ENCODE measurements at places on chromosomes 11 and 22.

DNA sequence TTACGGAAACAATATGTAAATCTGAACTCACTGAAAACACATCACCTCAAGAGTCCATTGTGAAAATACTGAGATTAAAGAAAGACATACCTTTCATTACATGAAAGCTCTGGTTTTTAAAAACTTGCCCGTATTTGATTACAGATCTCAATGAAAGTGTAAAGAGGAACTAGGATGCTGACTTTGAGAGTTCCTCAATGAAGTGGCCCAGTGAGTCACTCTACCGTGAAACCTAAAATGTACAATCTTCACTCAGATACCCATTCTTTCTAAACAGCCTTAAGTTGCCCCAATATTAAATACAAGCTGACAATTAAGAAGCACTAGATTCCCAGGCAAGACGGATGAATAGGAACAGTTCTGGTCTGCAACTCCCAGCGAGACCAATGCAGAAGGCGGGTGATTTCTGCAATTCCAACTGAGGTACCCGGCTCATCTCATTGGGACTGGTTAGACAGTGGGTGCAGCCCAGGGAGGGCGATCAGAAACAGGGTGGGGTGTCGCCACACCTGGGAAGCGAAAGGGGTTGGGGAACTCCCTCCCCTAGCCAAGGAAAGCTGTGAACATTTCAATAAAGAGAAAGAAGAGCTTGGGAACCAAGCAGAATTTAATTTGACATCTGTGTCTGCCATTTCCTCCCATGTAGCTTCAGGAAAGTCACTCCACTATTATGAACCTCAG is 33.8 kb upstream of the OR9G4 start:
- peak; percentile 9 for DNase-seq

- no peak for DNase-seq
Observed at GRCh38 chr11:34075178-34075820, 23.8 kb downstream of the CAPRIN1 start.

DNA sequence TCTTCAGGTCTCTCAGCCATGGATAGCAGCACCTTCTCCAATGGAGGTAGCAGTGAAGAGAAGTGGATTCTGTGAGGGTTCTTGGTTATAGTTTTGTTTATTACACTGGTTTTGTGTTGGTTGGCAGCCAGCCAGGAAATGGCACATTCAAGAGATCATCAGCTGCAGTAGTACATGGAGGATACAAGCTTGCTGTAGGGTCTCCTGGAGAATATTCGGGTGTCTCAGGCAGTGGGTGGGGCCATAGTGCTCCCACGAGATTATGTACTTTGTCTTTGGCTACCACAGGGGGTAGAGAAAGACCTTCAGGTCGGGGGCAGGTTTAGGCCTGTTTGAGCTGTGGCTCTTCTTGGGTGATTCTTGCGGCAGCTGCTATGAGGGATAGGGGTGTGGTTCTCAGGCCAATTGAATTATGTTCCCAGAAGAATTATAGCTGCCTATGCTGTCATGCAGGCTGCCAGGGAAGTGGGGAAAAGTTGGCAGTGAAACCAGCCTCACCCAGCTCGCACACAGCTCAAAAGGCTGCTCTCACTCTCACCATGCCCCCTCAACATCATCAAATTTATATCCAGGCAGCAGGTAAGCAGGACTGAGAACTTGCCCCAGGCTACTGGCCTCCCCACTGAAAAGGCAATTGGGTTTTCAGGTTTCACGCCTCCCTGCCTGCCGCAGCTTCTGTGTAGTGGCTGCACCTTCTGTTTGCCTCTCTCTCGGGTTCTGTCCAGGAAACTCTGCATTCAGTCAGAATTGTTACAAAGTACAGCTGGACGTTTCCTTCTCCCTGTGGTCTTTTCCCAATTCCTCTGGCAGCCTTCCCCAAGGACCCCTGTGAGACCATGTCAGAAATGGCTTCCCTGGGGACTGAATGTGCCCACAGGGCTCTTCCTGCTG is 435.5 kb downstream of the LUZP2 start:
- DNase-seq = no peak

DNA sequence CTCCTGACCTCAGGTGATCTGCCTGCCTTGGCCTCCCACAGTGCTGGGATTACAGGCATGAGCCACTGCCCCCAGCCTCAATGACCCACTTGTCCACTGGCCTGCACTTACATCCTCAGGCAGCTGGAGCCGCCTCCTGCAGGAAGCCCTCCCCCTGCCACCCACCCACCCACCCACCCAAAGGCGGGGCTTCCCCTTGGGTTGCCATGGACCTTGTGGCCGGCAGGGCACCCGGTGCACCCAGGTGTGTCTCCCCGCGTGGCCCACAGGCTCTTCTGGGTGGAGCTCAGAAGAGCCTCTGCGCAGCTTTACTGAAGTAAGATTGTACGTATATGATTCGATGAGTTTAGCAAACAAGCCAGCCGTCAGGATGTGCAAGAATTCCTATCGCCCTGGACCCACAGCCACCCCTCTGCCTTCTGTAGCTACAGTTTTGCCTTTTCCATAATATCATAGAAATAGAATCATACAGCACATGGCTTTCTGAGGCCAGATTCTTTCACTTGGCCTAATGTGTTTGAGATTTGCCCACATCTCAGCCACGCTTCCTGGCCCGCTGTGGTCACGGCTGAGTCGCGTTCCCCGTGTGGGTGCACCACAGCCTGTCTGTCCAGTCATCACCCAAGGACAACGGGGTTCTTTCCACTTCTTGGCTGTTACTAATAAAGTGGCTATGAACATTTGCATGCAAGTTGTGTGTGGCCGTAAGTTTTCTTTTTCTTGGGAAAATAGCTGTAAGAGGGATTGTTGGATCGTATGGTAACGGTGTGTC is 5.3 kb upstream of the BRSK2 start:
- peak; percentile 45 for DNase-seq

- no peak for DNase-seq
Observed at GRCh38 chr22:26485013-26485412, 1.3 kb downstream of the SRRD start.

- DNase-seq = no peak
Observed at GRCh38 chr11:112644410-112645131, 316.6 kb upstream of the NCAM1 start.

GRCh38 chr11:97356144-97356543 is 966.3 kb downstream of the JRKL start:
- DNase-seq = no peak

DNA sequence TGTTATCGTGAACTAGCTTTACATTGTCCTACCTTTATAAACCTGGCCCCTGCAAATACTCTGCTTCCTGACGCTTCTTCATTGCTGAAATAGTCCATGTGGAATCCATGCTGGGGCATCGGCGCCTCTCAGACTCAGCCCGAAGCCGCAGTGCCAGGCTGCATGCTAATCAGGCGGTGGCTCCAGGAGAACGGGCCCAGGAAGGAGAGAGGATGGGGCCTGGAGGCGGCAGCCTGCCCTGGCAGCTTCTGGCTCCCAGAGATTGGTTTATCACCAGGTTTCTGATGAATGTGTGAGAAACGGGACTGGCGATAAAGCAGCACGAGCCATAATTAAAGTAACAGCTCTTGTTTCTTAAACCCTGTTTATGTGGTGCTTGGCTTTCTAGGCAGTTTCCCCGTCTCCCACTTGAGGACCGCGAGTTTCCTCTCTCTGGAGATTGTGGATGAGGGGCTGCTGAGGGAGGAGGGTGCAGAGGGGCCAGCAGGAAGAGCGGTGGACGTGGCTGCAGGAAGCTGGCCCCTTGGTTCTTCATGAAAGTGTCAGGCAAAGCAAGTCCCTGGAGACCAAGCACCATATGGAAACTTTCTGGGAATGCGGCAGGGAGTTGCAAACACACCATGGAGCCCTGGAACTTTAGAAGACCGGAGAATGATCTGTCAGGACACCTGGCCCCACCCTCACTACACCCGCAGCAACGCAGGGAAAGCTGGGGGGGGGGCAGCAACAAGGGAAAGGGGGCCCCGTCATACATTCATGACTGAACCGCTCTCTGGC is 93.4 kb downstream of the NTM start:
- DNase-seq = no peak

GRCh38 chr11:103910721-103911120 is 125.7 kb upstream of the DDI1 start:
- DNase-seq = no peak

GRCh38 chr11:120546312-120547205 is 35.0 kb downstream of the GRIK4 start:
- peak; percentile 6 for DNase-seq

- DNase-seq = peak; percentile 8
Observed at GRCh38 chr11:19670030-19670791, 42.4 kb upstream of the NAV2 start.

DNA sequence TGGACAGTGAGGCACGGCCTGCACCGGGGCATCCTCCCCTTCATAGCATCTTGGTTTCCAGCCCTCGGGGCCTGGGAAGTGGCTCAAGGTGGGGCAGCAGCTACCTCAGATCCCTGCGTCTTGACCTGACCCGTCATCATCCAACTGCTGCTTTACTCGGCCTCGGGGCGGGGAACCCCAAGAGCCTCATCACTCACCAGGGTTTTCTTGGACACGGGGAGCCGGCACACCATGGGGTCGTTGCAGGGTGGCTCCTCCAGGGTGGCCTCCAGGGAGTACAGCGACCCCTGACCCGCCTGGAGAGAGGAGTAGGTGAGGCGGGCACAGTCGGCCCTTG is 651 bp downstream of the CTSF start:
- no peak for DNase-seq

- no peak for DNase-seq
Observed at GRCh38 chr22:27629908-27630673, 171.5 kb downstream of the MN1 start.

- DNase-seq = no peak
Observed at GRCh38 chr11:82507288-82507687, 226.4 kb downstream of the FAM181B start.

DNA sequence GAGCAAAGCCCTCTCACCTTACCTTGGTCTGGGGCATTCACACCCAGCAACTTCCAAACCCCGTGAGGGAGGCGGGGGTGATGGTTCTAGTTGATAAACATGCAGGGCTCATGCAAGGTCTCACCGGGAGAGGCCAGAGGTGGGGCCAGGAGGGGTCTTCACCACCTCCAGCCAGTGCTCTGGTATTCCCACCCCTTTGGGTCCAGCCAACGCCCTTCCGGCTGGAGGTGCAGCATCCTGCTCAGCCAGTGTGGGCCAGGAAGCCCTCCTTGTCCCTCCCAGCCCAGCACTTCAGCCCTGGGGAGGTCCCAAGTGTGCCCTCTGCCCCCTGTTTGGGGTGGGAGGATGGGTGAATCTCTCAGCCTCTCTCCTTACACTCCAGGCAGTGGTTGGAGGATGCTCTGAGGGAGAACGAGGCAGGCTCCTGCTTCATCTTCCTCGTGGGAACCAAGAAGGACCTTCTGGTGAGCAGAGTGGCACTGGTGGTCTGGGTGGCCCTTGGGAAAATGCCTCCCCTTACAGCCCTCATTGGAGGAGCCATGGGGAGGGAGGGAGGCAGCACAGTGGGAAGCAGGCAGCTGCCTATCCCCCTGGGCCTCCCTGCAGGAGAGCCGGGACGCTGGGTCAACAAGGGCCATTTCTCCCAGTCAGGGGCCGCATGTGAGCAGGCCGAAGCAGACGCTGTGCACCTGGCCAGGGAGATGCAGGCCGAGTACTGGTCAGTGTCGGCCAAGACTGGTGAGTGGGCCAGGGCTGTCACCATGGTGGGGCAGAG is 13.4 kb downstream of the RAB36 start:
- DNase-seq = no peak

- no peak for DNase-seq
Observed at GRCh38 chr11:104995001-104995408, 26.6 kb upstream of the CASP4 start.

- DNase-seq = no peak
Observed at GRCh38 chr11:45530111-45530510, 135.3 kb downstream of the CHST1 start.

DNA sequence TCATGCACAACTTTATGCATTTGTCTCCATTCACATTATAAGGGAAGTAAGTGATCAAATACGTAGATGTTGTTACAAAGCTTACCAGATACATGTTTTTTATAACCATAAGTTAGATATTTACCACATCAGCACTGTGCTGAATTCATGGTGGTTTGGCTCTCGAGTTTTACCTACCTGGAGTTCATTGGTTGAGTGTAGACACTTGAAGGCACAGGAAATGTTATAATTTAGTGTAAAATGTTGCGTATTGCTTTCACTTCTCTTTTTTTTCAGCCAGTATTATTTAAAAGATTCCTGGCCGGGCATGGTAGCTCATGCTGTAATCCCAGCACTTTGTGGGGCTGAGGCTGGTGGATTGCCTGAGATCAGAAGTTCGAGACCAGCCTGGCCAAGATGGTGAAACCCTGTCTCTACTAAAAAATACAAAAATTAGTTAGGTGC is 53.1 kb upstream of the GRK2 start:
- DNase-seq = peak; percentile 86

- DNase-seq = peak; percentile 82
Observed at GRCh38 chr22:45577746-45578523, 75.3 kb downstream of the FBLN1 start.
